AG10803 (cell line): ENCODE measurements at places on chromosomes 13 and 19.

GRCh38 chr13:110841406-110841805, 73.5 kb downstream of the ANKRD10 start:
- DNase-seq = no peak

DNA sequence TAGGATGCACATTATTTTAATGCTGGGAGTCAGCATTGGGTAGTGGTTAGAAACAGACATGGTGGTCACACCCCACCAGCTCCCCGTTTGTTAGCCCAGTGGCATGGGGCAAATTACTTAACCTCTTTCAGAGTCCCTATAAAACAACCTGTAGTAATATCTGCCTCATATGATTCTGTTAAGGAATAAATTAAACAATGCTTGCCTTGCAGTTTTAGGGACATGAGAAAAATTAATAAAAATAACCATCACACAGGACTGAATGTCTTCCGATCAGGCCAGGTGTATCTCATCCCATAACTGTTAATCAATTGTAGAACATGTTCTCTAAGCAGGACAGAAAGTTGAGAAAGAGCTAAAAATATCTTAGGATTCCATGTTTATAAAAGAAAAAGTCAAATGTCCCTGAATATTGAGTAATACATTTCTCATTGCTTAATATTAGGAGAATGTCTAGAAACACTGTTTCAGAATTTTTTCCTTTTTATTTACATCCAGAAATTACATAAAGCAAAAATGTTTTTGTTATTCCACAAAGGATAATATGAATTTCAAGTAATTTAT, 196.5 kb downstream of the GPC6 start:
- no peak for DNase-seq

GRCh38 chr13:35499196-35499662, 22.7 kb upstream of the MAB21L1 start:
- DNase-seq = no peak

DNA sequence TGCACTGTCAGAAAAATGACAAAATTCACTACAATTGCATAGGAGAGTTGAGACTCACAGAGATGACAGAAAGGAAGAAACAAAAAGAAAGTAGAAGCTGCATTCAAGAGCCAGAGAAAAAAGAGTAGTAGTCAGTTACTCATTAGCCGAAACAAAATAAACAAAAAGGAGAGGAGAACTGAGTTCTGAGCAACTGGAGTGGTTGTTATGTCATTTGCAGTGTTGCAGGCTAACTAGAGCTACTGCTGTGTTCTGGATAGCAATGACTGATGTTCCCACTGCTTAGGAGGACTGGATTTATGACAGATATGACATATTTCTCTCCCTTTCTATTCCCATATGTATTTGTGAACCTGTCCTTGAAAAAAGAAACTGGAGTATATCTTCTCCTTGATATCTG, 482.6 kb downstream of the RFC3 start:
- no peak for DNase-seq

- DNase-seq = peak; percentile 38
Observed at GRCh38 chr19:18764591-18765051, 26.5 kb downstream of the COMP start.

GRCh38 chr19:33171222-33171795, 22.8 kb upstream of the LRP3 start:
- no peak for DNase-seq

DNA sequence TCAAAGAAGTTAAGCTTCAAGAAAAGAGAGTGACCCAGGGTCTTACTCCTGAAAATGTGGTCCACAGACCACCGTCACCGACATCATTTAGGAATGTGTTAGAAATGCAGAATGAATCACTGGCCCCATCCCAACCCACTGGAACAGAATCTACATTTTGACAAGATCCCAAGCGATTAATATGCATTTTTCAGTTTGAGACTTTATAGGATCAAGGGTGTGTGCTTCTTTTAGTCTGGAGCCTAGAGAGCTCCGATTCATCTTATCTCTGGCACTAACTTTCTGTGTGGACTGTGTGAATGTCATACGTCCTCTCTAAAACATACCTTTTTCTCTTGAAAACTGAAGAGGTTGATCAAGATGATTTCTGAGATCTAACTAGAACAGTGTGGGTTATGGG, 484.8 kb downstream of the MYO16 start:
- no peak for DNase-seq
